Gastrocnemius medialis (tissue), 4 donors: ENCODE measurements at places on chromosomes 7 and 10.

- DNase-seq = no peak
Measured at GRCh38 chr10:98419469-98420261, 4.7 kb upstream of the PYROXD2 start.

DNA sequence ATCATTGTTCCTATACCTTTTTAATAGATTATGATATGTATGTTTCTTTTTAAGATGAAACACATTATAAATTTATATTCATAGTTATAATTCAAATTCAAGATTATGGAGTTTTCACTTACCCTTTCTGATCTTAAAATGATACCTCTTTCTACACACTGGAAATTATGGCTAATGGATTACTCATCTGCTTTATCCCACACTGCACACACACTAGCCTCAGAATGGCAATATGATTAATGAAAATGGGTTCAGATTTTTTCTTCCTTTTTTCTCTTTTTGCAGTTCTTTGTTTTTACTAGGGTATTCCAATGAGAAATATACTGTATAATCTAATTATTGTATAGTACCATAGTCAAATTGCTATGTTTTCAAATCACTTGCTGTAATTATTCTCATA, 82.3 kb upstream of the FZD1 start:
- no peak for DNase-seq

- no peak for DNase-seq
Measured at GRCh38 chr10:51718804-51719291, 19.5 kb upstream of the CSTF2T start.

DNA sequence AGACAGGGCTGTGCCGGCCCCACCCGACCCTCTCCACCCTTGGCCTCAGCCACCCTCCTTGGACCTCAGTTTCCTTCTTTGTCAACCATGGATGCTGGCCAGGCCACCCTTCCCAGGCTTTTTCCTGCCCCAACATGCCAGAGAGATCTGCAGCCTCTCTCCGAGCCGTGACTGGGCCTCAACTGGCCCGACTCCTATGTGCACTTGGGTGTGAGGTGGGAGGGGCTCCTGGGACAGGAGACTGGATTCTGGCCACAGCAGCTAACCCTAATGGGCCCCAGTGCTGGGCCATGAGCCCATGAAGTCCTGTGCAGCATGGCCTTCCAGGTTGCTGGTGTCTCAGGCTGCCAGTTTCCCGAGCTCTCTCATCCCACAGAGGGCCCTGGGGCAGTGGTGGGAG, 47.7 kb upstream of the PCBD1 start:
- DNase-seq = no peak

DNA sequence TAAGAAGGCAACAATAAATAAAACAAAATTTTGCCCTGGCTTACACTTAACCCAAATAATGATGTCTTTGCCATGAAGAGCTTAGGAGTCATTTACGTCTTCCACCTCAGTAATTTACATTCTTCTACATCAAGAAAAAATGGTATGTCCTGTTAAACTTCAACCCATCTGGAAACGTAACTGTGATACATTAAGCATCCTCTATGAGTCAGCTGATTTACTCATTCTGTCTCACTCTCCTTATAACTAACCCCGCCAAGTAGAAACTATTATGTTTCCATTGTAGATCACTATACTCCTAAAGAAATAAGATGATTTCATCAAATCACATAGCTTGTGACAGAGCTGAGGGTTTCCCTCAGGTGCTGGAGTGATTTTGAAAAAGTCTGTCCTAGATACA, 330.7 kb downstream of the CDC14C start:
- DNase-seq = no peak

DNA sequence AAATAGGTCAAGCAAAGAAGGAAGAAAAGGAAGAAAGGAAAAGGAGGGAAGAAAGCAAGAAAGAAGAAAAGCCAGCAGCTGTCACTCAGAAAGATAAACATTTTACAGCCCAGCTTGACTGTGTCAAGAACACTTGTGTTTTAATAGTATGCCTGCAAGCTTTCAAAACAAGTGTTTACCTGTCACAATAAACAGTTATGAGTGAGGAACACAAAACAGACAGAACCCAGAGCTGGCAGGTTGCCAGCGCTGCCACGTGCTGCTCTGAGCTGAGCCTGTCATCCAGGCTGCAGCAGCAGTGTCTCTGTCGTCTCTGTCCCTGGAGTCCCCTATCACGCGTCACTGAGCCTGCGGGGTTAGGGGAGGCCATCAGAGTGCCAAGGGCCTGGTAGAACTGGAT, 827.6 kb upstream of the AUTS2 start:
- DNase-seq = no peak

GRCh38 chr7:30612658-30613265, 18.1 kb downstream of the GARS1 start:
- no peak for DNase-seq

DNA sequence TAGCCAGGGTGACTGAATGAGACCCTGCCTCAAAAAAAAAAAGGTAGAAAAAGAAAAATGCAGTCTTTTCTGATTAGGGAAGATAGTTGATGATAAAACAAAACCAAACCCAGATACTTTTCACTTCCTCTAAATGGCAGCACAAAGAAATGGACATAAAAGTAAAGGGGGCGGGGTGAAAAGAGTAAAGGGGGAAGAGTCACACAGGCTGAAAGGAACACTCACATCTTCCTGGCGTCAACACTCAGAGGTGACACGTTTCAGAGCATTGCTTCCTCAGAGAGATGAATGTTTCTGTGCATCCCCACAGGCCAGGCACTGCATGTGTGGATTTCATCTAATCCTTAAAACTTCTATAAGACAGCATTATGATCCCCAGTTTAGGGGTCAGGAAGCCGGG, 81.2 kb downstream of the HIPK2 start:
- no peak for DNase-seq

DNA sequence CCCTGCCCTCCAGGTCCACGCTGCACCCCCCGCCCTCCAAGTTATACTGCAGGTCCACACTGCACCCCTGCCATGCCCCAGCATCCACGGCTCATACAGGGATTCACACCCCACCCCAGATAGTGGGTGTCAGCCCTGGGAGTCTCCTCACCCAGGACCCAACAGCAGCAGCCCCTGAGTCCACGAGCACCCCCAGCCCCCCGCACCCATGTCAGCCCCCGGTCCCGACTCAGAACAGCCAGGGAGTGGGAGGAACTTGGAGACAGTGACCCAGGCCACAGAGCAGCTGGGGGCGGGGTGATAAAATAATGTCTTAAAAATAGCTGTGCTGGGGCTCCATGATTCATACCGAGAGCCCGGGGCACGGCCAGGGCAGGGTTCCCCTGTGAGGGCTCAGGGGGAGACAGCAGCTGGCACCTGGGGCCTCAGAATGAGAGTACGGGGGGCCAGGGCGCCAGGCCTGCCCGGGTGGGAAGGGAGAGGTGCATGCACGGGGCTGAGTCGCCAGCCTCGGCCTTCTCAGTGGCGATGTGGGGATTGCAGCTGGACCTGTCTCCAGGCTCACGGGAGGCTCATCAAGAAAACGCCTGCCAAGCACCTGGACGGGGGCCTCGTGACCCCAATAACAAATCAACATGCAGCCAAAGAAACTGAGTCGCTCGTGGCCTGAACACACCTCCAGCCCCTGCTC, 29.8 kb downstream of the ADAP1 start:
- no peak for DNase-seq

DNA sequence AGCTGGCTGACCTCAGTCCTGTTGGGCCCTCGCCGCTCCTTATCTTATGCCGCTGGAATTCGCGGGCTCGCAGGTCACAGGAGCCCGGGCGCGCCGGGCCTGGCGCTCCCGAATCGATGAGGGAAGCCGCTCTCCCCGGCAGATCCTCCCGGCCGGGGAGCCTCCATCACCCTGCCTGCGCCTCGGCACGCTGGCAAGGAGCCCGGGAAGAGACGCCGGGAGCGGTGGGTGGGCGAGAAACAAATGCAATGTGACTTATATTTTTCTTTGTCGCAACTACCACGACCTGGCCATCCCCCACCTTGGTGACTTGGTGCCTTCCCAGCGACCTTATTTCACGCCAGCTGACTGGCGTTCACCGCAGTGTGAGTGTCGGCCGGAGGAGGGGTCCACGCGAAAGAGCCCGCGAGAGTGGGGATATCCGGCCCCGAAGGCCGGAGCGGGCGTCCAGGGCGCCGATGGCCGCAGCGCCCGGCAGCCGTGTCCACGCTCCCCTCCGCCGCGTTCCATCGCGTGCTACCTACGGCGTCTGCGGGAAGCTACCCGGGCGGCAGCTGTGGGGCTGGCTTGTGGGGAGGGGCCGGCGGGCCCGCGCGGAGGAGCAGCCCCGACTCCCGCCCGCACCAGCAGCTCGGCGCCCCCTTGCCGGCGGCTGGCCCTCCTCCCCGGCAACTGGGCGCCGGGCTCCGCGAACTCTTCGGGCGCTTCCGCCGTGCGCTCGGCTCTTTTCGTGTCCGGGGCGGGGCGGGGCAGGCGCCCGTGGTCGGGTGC, 494 bp upstream of the BMPR1A start:
- peak; percentile 87 for DNase-seq

DNA sequence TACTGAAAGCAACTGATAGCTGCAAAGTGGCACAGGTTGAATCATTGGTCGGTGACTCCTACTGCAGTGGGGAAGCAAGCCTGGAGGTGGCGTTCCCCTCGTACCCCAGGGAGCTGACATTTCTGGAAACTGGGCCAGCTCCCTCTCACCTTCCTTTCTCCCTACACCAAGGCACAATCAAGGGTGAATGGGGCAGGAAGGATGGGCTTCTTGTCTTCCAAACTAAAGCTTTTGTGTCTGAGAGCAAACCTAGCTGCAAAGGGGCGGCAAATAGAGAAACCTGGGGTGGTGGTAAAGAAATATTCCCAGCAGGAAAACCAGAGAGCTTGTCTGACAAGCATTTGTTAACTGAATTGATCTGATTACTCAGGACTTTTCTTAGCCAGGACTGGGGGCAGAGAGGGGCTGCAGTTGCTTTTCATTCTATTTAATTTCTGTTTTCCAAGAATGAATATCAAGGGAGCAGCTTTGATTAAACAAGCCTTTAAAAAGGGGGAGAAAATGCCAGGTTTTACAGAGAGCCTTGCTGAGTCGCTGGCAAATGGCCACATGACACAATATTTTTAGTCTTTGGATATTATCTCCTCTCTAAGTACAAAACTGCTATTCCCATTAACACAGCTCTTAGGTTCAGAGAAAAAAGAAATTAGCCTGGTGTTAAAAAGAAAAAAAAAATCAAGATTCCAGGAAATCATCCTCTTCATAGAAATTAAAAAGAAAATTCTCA, 27.8 kb downstream of the CDHR3 start:
- no peak for DNase-seq

DNA sequence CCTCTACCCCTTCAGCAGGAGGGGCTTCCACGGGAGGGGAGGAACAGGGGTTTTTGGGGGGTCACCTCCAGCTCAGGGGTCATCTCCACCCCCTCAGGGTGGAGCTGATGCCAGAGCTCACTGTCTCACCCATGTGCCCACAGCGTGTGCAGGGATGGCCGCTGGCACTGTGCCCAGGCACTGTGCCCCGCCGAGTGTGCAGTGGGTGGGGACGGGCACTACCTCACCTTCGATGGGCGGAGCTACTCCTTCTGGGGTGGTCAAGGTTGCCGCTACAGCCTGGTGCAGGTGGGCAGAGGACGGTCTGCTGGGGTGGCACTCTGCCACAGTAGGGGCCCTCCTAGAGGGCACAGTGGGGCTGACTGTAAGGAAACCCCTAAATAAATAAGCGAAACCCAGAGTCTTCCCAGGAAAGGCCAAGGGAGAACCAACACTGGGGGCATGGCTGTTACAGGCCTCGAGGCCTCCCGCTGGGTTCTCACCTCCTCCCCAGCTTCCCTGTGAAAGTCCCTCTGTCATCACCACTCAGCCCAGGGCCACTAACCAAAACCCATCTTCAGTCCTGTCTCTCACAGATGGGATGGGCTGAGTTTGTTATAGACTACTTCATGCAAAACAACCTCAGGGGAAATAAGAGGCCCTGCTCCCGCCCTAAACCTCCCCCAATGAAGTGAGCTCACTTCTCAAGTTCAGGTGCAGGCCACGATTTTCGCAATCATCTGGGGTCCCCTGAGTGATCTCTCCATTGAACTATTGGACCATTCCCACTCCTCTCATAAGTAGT, 7.4 kb upstream of the ZNF467 start:
- DNase-seq = no peak

- peak; percentile 44 for DNase-seq
Measured at GRCh38 chr7:132249256-132249971, 326.9 kb downstream of the PLXNA4 start.

- no peak for DNase-seq
Measured at GRCh38 chr10:109261231-109261630, 662.1 kb downstream of the XPNPEP1 start.

DNA sequence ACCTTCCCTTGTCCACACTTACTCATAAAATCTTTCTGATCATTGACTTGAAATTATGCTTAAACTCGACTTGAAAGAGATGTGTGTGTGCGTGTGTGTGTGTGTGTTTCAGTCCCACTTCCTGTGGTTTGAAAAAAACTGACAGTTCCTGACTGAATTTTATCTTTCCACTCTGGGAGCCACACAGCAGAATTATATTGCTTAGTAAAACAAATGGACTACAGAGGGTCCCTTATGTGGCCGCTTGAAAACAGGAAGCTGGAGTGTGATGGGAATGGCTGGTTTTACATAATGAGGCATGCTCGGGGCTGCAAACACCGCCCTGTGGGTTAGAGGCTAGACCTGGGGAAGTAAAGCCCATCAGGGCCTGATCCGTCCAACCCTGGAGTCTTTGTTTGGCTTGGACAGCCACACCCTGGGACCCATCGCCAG, 54.8 kb downstream of the LYZL1 start:
- DNase-seq = no peak

DNA sequence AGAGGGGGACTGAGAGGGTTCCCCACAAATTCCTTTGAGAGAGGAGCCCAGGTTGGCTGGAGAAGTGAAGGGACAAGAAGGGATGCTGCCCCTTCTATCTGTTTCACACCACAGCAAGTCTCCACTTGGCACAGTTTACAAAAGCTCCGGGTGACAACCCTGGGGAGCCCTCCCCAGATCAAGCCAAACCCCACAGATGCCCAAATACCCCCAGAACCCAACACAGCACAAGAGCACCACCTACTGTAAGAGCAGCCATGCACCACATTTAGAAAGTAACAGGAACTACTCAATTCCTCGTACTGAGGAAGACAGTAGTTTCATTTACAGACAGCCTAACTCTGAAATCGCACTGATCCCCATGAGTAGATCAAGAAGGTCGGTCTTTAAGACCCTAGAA, 67.8 kb upstream of the ATP6V0A4 start:
- no peak for DNase-seq

DNA sequence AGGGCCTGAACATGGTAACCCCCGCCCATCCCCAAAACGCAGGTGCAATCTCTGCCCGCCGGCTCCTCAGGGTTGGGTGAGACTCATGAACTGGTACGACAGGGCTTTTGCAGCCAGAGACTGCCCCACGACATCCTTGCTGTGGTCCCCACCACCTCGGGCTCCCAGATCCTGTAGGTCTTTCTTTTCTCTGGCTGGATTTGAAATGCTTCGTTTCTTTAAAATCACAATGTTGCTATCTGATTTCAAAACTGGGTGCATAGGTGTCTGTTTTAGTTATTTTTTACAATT, 21.9 kb downstream of the WDR86 start:
- no peak for DNase-seq

GRCh38 chr7:136292365-136292764, 315.2 kb upstream of the MTPN start:
- no peak for DNase-seq

GRCh38 chr10:129915526-129916378, 48.3 kb downstream of the EBF3 start:
- DNase-seq = no peak

- no peak for DNase-seq
Measured at GRCh38 chr10:7054915-7055314, 355.9 kb downstream of the SFMBT2 start.
